ENCODE measurements at places on chromosomes 2 and 18.

DNA sequence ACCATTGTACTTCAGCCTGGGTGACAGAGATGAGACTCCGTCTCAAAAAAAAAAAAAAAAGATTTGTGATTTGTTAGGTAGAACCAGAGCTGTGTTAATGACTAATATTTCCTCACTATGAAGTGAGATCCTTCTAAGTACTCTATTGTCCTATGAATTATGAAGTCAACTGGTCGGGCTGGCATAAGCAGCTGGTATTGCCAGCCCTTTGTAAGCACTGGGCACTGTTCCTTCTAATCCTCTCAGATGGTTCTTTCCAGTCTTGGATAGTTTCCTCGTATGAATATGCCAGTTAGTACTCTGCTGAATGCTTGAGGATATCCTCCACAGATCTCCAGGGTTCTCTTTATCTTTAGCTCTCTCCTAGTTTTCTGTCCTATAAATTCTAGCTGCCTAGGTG lies 223.1 kb upstream of the SP5 start:
- no peak for DNase-seq

DNA sequence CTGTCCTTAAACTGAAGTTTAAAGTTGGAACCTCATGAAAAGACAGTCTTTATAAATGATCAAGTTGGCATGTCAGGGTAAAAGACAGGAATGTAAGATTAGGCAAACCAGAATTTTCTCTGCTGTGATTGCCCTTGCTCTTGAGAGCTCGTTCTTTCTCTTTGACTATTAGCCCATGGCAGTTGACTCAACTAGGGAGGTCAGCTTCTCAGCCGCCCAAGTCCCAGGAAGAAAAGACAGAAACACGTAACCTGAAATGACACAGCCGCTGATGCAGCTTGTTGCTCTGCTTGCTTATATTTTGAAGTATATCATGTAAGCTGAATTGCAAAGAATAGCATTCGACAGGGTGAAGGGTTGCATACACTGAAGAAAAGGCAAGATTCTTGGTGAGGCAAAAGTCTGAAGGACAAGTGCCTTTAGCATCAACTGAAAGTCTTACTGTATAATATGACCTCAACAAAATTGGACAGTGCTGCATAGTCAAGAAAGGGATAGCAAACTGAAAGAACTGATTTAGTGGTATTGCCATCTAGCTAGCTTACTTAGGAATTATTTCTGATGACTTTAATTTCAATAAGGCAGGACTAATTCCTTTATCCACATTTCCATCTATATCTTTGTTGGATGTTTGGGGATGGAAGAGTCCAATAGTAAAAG lies 54.7 kb downstream of the ARHGAP15 start:
- DNase-seq: no peak

DNA sequence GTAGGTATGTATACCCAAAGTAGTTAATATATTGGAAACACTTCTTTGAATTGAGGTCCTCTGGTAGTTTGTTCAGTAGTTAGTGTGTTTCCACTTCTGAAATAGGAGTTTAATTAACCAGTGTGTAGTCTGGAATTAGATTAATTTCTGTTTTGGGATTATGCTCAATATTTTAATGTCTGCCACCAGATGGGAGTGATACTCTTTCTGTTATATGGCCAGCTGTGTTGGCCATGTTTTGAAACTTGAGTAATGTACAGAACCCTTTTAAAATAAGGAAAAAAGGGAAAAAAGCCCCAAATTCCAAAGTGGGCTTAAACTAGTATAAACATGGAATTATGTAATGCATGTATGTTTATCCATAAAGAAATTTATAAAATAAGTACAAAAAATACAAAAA lies 147.7 kb downstream of the CTNNA2 start:
- no peak for DNase-seq

DNA sequence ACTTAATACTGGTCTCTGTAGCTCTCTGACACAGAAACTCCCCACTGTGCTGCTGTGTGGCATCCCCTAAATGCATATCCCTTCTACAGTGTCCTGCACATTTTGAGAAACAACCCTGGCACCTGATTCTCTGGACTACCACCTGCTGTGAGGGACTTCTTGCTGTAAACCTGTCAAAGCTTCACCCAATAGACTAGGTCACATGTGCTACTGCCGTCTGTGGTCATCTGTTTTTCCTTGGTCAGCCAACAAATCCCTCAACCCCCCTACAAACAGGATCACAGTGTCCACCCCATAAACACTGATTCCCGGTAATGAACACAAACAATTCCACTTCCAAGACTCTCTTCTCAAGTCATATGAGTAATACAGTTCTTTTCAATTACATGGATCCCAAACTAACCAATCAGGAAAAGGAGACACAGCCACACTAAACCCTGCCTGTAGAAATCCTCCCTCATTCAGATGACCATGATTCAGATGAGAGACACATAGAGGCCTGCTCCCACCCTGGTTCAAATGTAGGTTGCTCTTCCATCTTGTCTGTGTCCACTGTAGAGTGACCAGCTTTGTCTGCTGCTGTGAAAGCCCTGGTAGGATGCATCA lies 1157.4 kb downstream of the RPIA start:
- no peak for DNase-seq

DNA sequence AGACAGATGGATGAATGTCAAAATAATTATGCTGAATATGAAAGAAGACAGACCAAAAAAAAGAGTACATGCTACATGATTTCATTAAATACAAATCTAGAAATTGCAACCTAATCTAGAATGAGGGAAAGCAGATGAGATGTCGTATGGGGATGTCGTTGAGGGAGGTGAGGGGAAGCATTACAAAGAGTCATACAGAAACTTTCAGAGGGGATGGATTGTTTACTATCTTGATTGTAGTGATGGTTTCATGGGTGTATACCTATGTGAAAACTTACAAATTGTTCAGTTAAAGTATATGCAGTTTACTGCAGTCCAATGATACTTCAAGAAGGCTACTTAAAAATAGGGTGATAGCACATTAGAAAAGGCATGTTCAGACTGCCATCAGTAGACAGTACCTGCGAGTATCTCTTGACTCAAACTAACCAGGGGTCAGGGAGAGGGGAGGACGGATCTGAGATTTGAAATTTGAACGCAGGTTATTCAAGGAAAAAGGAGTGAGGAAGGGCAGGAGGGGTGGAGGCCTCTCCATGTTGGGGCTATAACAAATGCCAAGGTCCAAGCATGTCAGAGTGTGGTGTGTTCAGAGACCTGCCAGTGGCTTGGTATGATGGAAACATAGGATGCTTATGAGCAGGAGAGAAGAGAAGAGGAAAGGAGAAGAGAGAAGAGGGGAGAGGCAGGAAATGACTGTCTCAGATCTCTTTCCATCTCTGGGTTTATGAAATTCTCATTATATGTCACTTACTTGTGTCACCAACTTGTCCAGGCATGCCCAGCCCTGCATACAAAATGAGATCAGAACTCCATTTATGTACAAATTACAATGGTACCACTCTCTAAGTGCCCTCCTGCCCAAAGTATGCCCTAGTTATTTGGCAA lies 257.3 kb upstream of the CXCR4 start:
- DNase-seq: no peak

DNA sequence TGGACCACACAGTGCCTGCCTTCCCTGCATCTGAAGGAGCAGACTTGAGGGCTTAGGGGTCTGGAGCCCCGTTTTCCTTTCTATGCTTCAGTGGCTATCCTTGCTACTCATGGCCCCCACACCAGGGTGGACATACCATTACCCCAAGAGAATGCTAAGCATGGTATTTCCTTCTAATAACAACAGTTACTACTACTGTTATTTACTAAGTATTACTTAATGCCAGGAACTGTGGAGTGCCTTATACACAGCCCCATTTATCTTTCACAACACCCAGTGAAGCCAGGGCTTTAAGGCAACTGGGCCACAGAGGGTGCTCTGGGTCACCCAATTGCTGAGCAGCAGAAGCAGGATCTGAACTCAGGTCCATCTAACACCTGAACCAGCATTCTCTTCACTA lies 5.8 kb upstream of the PAX8 start:
- no peak for DNase-seq

- no peak for DNase-seq
Observed at GRCh38 chr18:12597760-12598159, 60.1 kb downstream of the SPIRE1 start.

- DNase-seq: no peak
Observed at GRCh38 chr18:55024564-55024963, 65.3 kb upstream of the CCDC68 start.

GRCh38 chr2:27655155-27655951 lies 8.1 kb downstream of the SUPT7L start:
- DNase-seq: no peak

DNA sequence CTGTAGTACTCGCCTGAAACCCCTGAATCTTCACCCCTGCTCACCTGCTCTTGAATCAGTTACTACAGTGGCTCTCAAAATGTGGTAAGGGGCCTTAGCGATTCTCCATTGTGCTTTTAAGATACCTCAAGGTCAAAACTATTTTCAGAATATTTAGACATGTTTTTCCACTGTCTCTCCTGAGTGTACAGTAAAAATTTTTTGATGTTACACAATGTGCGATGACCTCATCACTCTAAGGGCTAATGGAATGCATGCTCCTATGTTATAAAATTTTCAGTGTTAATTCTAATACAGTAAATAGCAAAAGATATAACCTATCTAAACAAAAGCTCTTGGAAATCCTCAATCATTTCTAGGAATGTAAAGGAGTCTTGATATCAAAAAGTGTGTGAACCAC lies 336.9 kb upstream of the PKDCC start:
- no peak for DNase-seq

DNA sequence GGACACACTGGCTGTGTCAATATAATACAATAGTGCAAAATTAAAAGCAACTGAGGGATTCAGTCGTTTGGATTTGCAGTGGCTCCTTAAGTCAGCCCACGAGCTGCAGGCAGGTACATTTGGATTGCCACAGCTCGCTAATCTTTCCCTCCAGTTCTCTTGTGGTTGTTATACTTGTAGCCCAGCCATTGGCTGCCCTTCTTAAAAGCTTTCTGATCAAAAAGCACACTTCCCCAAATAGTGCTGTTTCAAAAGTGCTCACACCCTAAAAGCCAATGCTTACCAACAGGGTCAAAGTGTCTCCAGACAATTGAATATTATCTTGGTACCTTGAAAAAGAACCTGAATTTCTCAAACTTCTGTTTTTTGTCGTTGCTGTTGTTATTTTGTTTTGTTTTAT lies 404.7 kb upstream of the FAM98A start:
- no peak for DNase-seq
